ENCODE measurements at places on chromosomes 6 and 20. TPM values are rescaled to one million over a fixed set of nuclear protein-coding genes. Genes with fewer than 3 reads are reported as not detected.

DNA sequence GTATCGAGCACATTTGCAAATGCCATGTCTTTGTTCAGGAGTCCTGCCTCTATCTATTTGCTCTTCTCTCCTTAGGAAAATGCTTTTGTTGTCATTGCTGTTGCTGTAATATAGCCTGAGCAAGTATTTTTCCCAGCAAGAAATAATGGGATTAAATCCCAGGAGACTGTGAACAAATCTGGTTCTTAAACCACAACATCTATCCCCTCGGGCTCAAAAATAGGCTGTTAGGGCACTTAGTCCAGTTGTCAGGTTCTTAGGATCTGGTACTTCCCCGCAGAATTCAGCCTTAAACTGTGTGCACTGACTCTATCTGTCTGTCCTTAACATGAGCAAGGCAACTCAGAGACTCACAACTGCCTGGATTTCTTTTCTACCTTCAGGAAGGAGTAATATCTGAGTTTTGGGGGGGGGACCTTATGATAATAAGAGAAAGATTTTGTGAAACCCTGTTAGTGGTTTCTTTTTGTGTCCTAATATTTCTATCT, 437.5 kb downstream of the HTR1B start:
- H3K4me3 ChIP-seq = no peak overlapping the region
- no peaks in the 10 kb centered on the region for H3K36me3 ChIP-seq
- H3K27ac ChIP-seq = no peak overlapping the region
- no peak for DNase-seq
- no peaks in the 10 kb centered on the region for H3K27me3 ChIP-seq

- no peaks in the 10 kb centered on the region for H3K27me3 ChIP-seq
- H3K36me3 ChIP-seq = no peaks in the 10 kb centered on the region
- H3K4me1 ChIP-seq = no peaks in the 10 kb centered on the region
- no peak overlapping the region for H3K27ac ChIP-seq
- H3K4me3 ChIP-seq = no peak overlapping the region
Measured at GRCh38 chr20:7966176-7966575, 25.9 kb upstream of the HAO1 start.

GRCh38 chr6:136651982-136652381, 101.8 kb upstream of the MAP7 start:
- peaks cover 13% of the 10 kb centered on the region for H3K4me1 ChIP-seq
- no peaks in the 10 kb centered on the region for H3K27me3 ChIP-seq
- H3K4me3 ChIP-seq = no peak overlapping the region

GRCh38 chr6:141610741-141611140, 522.0 kb upstream of the GJE1 start:
- H3K4me3 ChIP-seq = no peak overlapping the region
- H3K27me3 ChIP-seq = no peaks in the 10 kb centered on the region
- no peaks in the 10 kb centered on the region for H3K4me1 ChIP-seq

GRCh38 chr6:168078943-168079405, at the start of gene FRMD1:
Gene FRMD1 (minus strand): TSS chr6:168079212. CDS start chr6:168079094, 118 bp downstream.
- H3K27me3 ChIP-seq = no peaks in the 10 kb centered on the region
- no peak within 1 kb of the TSS for H3K4me3 ChIP-seq
- H3K4me1 ChIP-seq = no peaks in the 10 kb centered on the region
- no peaks in the 10 kb centered on the region for H3K36me3 ChIP-seq

DNA sequence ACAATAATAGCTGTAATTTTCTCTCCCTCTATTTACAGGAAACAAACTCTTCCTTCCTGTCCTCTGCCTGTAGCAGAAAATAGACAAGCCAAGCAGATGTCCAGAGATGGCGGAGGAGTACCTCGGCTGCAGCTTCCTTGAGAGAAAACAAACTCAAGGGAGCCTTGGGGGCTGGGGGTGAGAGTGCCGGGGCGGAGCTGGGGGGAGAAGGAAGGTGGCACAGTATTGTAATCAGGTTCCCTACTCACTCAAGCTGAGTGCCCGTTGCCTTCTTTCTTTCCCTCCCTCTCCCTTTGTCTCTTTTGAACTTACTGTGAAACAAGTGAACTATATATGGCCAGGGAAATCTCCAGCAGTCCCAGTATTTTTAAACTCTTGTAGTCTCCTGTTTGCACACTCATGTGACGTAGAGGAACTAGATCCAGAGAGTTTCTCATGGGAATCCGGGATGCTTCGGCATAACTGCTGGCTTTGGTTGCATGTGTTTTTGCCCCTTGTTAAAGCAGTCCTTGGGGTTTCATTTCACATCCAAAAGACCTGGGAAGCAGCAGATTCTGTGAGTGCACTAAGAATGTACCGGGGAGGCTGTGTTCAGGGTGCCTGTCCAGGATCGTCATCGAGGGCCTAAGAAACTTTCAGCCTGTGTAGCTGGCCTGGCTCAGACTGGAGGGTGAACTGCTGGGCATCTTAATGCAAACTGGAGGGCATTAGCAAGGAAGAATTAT, 44.6 kb upstream of the HDDC2 start:
- no peaks in the 10 kb centered on the region for H3K4me1 ChIP-seq
- H3K27me3 ChIP-seq = no peaks in the 10 kb centered on the region
- no peak for DNase-seq
- H3K36me3 ChIP-seq = no peaks in the 10 kb centered on the region

DNA sequence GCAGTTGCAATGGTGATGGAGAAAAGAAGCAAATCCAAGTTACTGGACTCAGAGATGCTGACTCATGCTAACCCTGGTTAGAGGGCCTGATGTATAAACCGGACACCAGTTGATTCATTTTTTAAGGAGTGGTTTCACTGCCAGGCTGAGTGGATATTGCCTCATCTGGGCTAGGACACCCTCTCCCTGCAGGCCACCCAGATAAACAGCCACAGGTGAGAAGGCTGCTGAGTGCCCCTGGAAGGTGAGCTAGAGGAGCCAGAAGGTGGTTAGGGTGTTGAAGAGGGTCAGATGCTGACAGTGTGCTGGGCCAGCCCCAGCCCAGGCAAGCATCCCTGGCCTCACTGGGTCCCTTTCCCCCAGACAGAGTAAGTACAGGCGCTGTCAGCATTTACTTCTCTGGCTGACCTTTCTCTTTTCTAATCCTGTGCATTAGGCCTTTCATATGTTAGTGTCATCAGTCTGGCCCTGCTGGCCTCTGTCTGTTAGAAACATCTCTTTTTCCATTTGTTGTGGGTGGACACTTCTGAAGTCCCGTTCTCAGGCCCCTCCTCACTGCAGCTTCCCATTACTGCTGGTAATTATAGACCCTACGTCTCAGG, 13.5 kb downstream of the EPB41L1 start:
- H3K27ac ChIP-seq = no peak overlapping the region
- H3K27me3 ChIP-seq = no peaks in the 10 kb centered on the region
- no peak overlapping the region for H3K4me3 ChIP-seq
- no peaks in the 10 kb centered on the region for H3K4me1 ChIP-seq

GRCh38 chr6:90701146-90701781, 114.4 kb upstream of the MAP3K7 start:
- H3K27ac ChIP-seq = no peak overlapping the region
- no peak for DNase-seq
- no peaks in the 10 kb centered on the region for H3K4me1 ChIP-seq
- H3K4me3 ChIP-seq = no peak overlapping the region

- no peaks in the 10 kb centered on the region for H3K27me3 ChIP-seq
- H3K4me1 ChIP-seq = no peaks in the 10 kb centered on the region
- no peak overlapping the region for H3K4me3 ChIP-seq
- H3K27ac ChIP-seq = no peak overlapping the region
- H3K36me3 ChIP-seq = no peaks in the 10 kb centered on the region
- no peak for DNase-seq
Measured at GRCh38 chr6:44028789-44029310, 98.4 kb downstream of the MRPL14 start.

DNA sequence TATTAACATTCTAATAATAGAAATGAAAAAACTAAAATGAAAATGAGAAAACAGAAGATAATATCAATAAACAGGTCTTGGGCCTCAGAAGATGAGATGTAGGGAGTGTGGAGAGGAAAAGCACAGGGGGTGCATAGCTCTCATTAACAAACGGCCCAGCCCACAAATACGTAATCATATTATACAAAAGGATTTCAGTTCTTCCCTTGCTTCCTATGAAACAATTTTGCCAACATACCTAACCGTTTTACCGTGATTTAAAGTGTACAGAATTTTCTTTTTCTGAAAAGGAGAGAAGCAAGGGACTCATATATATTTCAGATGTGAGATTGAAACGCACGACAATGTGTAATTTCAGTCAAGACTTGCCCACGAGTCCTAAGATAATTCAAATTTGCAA, 136.0 kb downstream of the HFE start:
- peak overlapping the region; percentile 86 for H3K27ac ChIP-seq
- no peaks in the 10 kb centered on the region for H3K36me3 ChIP-seq
- DNase-seq = no peak

DNA sequence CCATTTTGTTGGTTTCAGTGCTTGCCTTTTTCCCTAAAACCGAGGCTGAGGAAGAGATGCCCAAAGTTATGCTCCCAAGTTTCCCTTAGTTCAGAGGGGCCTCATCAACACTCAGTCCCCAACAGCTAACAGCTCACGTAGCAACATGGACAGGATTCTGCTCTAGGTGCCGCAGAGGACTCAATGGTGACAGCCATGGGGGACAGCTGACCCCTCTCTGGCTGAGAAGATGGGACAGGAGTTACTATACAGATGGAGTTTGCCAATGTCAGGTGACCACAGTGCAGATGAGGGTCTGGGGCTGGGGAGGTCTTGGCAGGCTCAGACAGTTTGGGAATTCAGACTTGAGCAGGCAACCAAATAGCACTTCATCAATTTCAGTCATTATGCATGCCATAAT, 67.3 kb downstream of the NPEPL1 start:
- no peak overlapping the region for H3K27ac ChIP-seq
- no peaks in the 10 kb centered on the region for H3K27me3 ChIP-seq
- H3K4me3 ChIP-seq = no peak overlapping the region
- DNase-seq = no peak

DNA sequence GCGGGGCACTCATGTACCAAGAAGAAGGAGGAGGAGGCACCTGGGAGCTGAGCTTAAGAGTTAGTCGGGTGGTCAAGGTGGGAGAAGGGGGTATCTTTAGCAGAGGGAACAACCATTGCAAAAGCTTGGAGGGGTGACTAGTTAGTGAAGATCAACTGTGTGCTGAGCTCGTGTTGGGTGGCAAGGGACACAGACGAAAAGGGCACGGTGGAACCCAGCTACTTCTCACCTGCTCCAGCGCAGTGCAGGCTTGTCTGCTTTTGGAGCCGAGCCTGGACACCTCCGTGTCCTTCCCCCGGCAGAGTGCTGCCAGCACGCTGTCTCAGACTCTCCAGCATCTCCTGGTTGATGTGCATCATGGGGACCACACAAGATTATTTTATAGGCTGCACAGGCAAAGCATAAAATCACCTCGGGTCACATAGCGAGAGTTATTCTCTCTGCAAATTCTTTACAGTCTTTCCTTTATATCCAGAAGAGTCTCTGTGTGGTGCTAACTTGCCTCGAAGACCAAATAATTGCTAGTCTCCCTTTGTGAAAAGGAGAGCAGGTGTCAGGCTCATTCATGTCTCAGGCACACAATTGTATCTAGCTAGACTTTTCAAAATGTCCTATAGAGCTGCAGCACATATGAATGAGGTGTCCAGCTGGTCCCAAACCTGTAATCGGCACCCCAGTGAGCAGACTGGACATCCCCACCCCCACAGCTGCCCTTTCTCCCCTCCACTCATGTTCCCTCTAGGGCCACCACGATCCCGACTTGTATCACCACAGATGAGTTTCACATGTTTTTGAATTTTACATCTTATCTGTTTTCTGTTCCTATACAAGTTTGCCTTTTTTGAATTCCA, 123.4 kb downstream of the CEBPB start:
- peak overlapping the region; percentile 72 for H3K27ac ChIP-seq
- H3K4me3 ChIP-seq = no peak overlapping the region
- H3K36me3 ChIP-seq = no peaks in the 10 kb centered on the region
- H3K4me1 ChIP-seq = peaks cover 43% of the 10 kb centered on the region

GRCh38 chr20:19631410-19631809, 126.6 kb upstream of the RIN2 start:
- H3K36me3 ChIP-seq = no peaks in the 10 kb centered on the region
- no peak overlapping the region for H3K27ac ChIP-seq
- H3K4me1 ChIP-seq = no peaks in the 10 kb centered on the region

DNA sequence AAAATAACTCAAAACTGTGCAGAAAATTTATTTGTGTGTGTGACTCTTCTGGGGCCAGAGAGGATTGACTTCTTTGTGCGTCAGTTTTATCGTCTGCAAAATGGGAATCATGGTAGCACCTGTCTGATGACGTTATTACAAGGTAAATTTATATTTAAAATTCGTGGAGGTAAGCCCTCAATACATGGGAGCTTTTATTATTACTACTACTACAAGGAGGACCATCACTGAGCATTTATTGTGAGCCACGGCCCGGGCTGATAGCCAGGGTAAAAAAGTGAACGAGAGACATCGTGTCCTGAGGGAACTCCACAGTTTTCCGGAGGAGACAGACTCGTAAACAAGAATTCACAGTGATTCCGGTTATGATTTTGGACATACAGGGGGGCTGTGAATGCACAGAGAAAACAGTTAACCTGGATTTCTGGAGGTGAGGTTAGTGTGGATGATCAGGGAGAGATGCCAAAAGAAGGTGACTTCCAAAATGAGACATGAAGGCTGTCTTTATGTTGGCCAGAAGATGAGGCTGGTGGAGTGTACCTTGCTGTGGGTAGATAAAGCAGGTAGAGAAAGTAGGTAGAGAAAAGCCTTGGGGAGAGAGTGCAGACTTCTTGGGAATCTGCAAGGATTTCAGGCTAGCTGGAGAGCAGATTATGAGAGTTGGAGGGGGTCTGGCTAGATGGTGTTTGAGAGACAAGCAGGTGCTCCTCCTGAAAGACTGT, 10.6 kb upstream of the SERINC3 start:
- H3K36me3 ChIP-seq = no peaks in the 10 kb centered on the region
- H3K4me1 ChIP-seq = peaks cover 8% of the 10 kb centered on the region
- H3K4me3 ChIP-seq = peak overlapping the region; percentile 90

DNA sequence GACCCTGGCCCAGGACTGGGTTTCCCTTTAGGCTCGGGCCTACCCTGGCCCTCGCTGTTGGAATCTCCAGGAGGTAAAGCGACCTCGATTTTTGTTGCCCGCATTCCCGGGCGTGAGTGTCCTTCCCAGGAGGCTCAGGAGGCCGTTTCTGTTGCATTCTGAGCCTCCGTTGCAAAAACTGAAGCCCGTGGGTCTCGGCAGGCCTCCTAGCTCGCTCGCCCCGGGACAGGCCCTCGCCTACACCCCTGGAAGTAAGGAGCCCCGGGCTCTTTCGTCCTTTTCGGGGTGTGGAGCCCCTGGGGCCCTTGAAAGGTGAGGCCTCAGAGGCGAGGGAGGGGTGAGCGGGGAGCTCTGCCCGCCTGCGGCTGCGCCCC, 2.3 kb downstream of the NR2E1 start:
- no peaks in the 10 kb centered on the region for H3K36me3 ChIP-seq
- no peak overlapping the region for H3K27ac ChIP-seq
- DNase-seq = no peak
- no peak overlapping the region for H3K4me3 ChIP-seq

Gene OR2J3
- total RNA-seq = not detected

Gene RNF217
- 32.1 TPM for total RNA-seq

Gene PTCHD4
- 2.3 TPM for total RNA-seq

Gene CCN2
- 141 TPM for total RNA-seq

Gene DEFB124
- total RNA-seq = not detected

Gene PPIL6
- 31.2 TPM for total RNA-seq
